ENCODE measurements at places on chromosomes 5 and 9.
A peak's percentile ranks its signal among the peaks of the same experiment; 100 is the strongest.

- DNase-seq: no peak
Observed at GRCh38 chr9:124140941-124141568, 116.7 kb upstream of the NEK6 start.

DNA sequence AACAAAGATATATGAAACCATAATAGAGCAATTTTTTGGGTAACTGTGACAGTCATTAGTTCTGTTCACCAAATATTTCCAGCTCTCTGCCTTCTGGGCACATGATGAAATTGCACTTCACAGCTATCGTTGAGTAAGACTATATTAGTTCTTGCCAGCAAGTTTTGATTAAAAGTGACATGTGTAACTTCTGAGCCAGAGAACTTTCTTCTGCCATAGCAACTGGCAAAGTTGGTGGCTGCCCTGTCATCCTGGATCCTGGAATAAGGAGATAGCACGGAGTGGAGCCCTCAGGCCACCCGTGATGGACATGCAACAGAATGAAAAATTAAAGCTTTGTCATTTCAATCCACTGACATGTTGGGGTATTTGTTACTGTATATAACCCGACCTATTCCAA lies 194.4 kb upstream of the VCAN start:
- peak; percentile 18 for DNase-seq

DNA sequence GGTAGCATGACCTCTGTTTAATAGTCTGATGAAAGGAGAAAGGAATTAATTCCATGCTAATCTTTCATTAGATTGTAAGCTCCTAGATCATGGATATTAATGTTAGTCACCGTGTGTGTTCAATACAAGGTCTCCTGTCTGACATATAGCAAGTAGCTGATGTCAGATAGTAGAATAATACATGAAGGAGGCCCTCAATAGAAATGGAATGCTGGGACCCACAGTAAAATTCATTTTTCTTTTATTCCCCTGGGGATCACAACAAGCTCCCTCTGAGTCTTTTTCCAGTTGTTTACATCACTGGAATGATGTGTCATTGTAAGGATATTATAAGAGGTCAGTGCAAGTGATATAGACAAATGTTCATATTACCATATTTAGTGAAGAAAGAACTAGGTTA lies 240.3 kb upstream of the TRPC7 start:
- no peak for DNase-seq

DNA sequence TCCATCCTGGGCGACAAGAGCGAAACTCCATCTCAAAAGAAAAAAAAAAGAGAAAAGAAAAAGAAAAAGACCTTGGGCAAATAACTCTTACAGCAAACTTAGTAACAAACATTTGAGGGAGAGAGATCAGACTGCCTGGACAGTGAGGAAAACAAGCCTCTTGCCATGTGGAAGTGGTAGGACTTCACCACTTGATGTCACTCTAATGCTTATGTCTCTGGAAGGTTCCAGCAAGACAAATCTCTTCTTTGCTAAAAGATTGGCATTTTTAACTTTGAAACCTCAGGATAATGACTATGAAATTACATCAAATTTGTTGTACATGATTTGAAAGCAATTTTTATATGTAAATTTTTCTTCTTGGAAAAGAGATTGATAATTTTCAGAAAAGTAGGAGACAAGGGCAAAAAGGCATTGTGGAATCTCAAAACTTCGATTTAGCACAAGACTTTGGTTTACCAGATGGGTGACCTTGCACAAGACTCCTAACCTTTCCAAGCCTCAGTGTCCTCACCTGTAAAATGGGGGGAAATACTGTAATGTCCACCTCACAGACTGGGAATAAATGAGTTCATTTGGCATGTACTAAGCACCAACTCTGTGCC lies 5.4 kb downstream of the ACTL7B start:
- DNase-seq: no peak

- DNase-seq: no peak
Observed at GRCh38 chr9:113513536-113513935, 50.0 kb downstream of the RGS3 start.

GRCh38 chr5:108727651-108728565 lies 19.8 kb upstream of the FER start:
- peak; percentile 73 for DNase-seq

GRCh38 chr5:133142782-133143181 lies 91.0 kb downstream of the HSPA4 start:
- no peak for DNase-seq

DNA sequence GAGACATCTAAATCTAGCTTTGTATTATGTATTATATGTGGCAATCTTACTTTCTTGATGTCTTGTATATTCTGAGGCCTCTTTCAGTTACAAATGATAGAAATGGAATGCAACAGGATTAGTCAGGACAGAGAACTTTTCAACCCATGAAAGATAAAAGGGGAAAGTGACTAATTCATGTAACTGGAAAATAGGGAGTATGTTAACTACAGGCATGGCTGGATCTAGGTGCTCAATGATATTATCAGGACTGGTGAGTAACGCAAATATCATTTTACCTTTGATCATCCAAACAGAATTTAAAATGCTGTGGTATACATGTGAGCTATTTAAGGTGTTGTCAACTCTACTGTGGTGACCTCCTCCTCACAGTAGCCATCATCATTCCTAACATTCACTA lies 215.7 kb upstream of the GLRA1 start:
- peak; percentile 0 for DNase-seq

GRCh38 chr5:66477596-66477995 lies 118.6 kb upstream of the MAST4 start:
- no peak for DNase-seq

GRCh38 chr9:125831054-125831453 lies 83.9 kb downstream of the PBX3 start:
- DNase-seq: no peak

DNA sequence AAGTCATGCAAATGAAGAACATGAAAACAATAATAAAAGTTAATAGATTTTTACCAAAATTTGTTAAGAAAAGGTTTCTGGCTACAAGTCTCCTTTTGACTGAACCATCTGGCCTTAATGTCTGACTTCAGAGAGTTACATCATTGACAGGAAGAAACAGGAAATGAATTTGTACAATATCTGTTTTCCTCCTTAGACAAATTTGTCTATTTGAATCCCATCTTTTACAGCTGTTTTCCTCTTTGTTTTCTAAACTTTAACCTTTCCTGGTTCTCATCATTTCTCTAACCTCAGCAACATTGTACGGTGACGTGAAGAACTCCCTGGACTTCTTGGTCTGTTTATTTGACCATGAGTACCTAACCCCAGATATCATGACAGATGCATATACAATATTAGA lies 567.5 kb upstream of the RIOK2 start:
- no peak for DNase-seq

- DNase-seq: no peak
Observed at GRCh38 chr9:133002147-133003070, 23.9 kb downstream of the GFI1B start.

GRCh38 chr9:74122661-74123060 lies 374.5 kb upstream of the RORB start:
- DNase-seq: no peak

GRCh38 chr5:73983644-73984043 lies 357.6 kb downstream of the ARHGEF28 start:
- no peak for DNase-seq

DNA sequence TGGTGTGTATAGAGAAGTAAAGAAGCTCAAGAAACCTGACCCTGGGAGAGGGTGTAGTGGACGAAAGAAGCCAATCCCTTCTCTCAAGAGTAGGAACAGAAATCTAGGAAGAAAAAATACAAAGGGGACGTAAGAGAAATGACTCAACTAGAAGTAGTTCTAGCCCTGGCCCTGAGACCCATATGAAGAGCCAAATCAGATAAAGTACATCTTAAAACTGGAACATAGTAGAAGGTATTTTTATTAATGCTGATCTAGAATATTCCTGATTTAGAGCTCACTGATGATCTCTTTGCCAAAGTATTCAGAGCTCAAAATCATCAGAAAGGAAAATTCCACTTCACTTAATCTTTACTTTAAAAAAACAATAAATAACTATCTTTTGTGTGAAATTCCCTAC lies 184.8 kb downstream of the MLLT3 start:
- DNase-seq: peak; percentile 20

DNA sequence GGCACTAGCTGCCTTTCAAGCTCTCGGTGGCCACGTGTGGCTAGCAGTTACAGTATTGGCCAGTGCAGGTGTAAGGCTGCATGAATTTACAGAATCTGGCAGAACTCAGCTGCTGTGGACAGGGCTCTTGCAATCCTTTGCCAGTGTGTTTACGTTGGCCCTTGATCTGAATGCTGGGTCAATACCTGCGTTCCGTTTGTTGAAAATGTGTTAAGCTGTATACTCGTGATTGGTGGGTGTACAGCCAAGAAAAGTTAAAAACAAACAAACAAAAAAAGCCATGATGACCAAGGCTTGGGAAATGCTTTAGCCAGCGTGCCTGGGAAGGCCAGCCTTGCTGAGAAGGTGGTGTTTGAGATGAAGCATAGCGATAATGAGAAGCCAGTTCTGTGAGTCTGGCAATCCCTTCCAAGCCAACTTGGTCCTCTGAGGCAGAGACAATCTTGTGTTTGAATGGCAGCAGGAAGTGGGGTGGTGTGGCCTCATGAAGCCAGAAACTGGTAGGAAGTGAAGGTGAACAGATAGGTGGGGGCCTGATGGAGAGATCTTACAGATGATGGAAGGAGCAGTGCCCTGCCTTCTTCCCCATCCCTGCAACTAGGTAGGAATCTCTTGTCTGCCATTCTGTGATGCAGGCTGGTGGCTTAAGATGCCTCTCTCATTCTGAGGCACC lies 820 bp upstream of the CFAP90 start:
- DNase-seq: no peak

- no peak for DNase-seq
Observed at GRCh38 chr9:121365564-121365963, 4.5 kb downstream of the STOM start.

GRCh38 chr9:128285033-128285784 lies 9.1 kb downstream of the SWI5 start:
- DNase-seq: no peak

DNA sequence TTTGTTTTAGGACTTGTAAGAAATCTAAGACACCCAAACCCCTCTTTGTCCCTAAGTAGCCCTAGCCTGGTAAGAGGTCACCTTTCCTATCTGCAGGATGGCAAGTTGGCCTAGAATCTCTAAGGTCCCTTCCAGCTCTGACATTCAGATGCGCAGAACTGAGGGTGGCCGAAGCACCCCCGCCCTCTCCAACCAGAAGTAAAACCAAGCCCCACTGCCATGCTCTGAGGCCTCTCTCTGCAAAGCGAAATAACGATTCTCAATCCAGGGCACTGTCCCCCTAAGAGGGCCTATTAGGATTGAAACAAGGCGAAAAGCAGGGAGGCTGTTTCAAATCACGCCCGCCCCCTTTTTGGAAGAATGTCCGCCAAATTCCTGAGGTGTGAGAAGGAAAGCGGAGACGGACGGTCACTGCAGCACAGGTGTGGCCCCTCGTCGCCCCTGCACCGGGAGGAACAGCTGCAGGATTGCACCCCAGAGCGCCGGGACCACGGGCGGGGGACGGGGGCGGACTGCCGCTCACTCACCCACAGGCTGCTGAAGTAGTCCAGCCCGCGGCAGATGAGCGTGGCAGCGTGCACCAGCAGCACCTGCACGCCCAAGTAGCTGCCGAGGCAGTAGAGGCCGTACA lies 824 bp downstream of the TMEM245 start:
- no peak for DNase-seq

Data from retinal pigment epithelial cell (primary cell).